ENCODE measurements at places on chromosomes 6 and 20.

DNA sequence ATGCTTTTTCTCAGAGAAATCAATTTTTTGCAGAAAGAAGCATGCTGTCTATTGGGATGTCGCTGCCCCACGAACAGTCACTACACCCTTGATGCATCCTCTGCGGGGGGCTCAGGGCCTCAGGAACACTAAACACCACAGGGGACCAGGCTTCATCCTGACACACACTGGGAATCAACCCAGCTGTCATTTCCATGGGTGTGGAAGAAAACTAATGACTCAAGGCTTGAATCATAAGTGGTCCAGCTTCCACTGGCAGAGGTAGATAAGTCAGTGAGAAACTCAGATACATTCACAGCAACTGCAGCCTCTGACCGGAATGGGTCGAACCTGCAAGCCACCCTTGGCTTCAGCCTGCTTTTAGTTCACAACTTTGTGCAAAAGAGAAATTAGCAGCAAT is 81.3 kb upstream of the SPTLC3 start:
- DNase-seq = no peak

DNA sequence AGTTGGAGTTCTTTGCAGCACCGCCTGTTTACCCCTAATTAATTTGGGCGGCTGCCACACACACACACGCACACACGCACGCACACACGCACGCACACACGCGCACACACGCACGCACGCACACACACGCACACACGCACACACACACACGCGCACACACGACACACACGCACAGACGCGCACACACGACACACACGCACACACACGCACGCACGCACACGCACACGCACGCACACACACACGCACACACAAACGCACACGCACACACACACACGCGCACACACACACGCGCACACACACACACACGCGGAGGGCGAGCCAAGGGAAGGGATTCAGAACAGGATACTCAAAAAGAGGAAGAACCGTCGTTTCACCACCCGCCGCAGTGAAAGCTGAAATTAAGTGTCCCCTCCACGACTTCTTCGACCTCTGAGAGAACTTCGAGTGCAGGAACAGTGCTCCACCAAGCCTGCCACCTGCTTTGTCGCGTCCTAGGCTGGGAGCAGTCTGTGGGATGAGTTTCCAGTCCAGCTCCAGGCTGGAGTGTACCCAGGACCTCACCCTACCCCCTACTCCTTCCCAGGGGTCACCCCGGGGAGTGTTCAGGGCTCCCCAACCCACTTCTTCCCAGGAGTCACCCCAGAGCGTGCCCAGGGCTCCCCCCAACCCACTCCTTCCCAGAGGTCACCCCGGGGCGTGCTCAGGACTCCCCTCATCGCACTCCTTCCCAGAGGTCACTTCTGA is 1.1 kb downstream of the RNASET2 start:
- DNase-seq = no peak

GRCh38 chr6:8352966-8353340 is 82.4 kb downstream of the SLC35B3 start:
- DNase-seq = no peak

- DNase-seq = no peak
Measured at GRCh38 chr20:48563191-48563870, 264.5 kb downstream of the PREX1 start.

DNA sequence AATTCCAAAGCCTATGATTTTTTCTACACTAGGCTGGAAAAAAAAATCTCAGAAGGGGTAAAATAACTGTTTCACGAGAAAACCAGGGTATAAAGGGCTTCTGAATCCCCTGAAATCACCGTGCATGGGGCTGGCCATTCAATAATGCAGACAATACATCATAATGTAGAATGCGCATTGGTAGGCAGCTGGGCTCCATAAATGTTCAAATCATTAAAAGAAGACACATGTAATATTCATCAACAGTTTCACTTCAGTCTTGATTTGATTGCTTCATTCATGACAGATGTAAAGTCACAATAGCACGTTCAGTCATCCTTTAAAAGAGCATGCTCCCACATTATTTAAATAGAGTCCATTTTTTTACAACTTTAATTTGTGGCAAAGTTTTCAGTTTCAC is 20.5 kb downstream of the PTCHD4 start:
- DNase-seq = no peak

GRCh38 chr6:135113860-135114259 is 59.2 kb upstream of the HBS1L start:
- no peak for DNase-seq

- DNase-seq = no peak
Measured at GRCh38 chr6:27847706-27848105, 64.5 kb downstream of the OR2B2 start.

DNA sequence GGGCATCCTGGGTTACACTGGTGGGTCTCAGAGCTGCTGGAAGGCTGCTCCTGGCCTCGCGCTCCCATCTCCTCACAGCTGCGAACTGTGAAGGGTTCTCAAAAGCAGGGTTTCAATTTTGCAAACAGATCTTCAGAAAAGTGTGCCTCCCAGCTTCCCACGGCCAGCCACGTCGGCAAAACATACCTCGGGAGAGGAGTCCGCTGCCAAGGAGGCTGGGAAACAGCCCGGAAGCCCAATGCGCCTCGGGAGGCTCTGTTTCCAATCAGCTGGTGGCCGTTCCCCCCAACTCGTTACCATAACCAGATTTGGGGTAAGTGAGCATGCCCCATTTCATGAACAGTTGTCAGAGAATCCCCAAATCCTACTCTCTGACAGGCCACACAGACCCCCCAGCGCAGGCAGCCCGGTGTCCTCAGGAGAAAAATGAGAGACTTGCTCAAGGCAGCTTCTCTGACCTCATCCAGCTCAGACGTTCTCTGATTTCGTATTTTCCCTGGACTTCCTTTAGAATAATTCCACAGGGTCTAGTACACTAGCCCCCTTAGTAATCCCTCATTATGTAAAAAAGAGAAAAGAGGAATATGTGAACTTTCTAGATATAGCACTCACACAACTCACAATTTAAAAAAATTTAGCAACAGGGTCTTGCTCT is 98.4 kb downstream of the SNX5 start:
- DNase-seq = no peak

- DNase-seq = no peak
Measured at GRCh38 chr6:116444575-116444974, 16.6 kb upstream of the CALHM6 start.

All from stimulated activated CD4-positive, alpha-beta T cell treated with anti-CD3 and anti-CD28 coated beads, TNF-alpha, amount 100 ng/mL, for 1 hour (primary cell).